ENCODE measurements at places on chromosomes 16 and 17.

- DNase-seq, result no peak
- H3K27ac ChIP-seq, result no peak overlapping the region
- H3K4me3 ChIP-seq, result no peak overlapping the region
- peaks cover 12% of the 10 kb centered on the region for H3K4me1 ChIP-seq
These were observed 55.9 kb upstream of the PLCG2 start for GRCh38 chr16:81723098-81723723.

GRCh38 chr16:647173-647902 lies 1.8 kb upstream of the WDR90 start:
- H3K36me3 ChIP-seq, result peaks cover 3% of the 10 kb centered on the region
- H3K27ac ChIP-seq, result peak overlapping the region; percentile 79
- peaks cover 18% of the 10 kb centered on the region for H3K4me1 ChIP-seq
- DNase-seq, result no peak

DNA sequence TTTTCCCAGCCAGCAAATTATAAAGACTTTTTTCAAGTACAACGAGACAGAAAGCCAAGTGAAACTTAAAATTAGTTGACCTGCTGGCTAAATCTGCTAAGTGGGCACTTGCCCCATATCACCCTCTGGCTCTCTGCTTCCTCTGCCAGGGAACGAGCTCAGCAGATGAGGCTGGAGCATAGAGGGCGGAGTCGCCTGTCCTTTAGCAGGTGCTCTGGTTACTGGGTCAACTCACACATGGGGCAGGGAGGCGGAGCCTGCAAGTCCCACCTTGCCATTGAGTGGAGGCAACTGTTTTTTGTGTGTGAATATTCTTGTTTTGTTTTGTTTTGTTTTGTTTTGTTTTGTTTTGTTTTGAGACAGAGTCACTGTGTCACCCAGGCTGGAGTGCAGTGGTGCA lies 62.5 kb downstream of the EMP2 start:
- H3K27ac ChIP-seq, result no peak overlapping the region
- H3K4me3 ChIP-seq, result no peak overlapping the region
- no peaks in the 10 kb centered on the region for H3K27me3 ChIP-seq
- no peak for DNase-seq
- no peaks in the 10 kb centered on the region for H3K4me1 ChIP-seq

DNA sequence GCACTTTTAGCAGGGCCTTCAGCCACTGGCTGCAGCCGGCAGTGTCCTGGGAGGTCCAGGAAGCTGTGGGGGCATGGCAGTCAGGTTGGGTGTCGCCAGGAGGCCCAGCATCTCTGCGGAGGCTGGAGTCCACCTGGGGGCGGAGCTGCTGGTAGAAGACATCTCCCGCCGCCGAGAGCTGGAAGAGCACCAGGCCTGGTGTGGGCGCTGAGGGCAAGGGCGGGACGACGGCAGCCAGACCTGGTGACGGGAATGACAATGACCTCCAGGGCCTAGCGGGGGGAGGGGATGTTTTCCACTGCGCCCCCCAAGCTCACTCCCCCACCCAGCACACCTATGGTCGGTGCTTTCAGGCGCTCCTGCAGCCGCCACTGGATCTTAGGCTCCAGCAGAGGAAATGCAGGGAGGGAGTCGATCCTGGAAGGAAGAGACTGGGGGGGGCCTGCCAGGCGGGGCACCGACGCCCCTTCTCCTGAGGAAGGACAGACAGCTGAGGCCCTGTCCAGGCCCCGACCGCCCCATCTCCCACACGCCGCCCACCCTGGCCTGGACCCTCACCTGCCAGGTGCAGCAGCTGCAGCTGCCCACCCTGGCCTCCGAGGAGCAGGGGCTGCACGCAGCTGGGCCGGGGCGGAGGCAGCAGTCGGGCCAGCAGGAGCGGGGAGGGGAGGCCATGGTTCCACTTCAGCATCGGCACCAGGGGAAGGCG lies 7.1 kb downstream of the TAF1C start:
- H3K27ac ChIP-seq, result no peak overlapping the region
- no peak overlapping the region for H3K4me3 ChIP-seq
- H3K4me1 ChIP-seq, result peaks cover 16% of the 10 kb centered on the region
- no peak for DNase-seq
- H3K36me3 ChIP-seq, result peaks cover 40% of the 10 kb centered on the region
- H3K27me3 ChIP-seq, result no peaks in the 10 kb centered on the region

- H3K4me1 ChIP-seq, result peaks cover 22% of the 10 kb centered on the region
- H3K27me3 ChIP-seq, result no peaks in the 10 kb centered on the region
- H3K4me3 ChIP-seq, result no peak overlapping the region
- H3K27ac ChIP-seq, result no peak overlapping the region
- DNase-seq, result no peak
These were observed 2.4 kb downstream of the ANKRD13B start for GRCh38 chr17:29595107-29595942.

GRCh38 chr17:39801055-39801454 lies 63.1 kb downstream of the IKZF3 start:
- H3K4me1 ChIP-seq, result no peaks in the 10 kb centered on the region
- no peaks in the 10 kb centered on the region for H3K36me3 ChIP-seq
- no peaks in the 10 kb centered on the region for H3K27me3 ChIP-seq
- no peak for DNase-seq

DNA sequence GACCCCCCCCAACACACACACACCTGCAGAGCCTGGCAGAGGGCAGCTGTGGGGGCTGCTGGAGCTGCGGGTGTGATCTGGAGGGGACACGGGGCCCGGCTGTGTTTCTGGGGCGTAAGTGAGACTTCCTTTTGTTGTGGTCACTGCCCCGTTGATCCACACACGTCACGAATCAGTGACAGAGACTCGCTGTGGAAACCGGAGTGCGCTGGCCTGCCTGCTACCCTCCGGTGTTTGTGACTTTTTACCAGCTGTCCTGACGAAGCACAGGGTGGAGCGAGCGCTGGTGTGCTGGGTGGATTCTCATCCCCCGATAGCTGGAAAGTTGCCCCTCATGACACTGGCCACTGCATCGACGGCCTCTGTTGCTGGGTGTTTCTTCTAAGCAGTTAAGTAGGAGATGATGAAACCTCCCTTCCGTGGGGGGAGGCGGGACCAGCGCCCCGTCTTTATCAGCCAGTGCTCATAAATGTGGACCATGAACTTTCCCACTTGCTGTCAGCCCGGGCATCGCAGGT lies 2.3 kb downstream of the METRNL start:
- no peak for DNase-seq
- no peaks in the 10 kb centered on the region for H3K36me3 ChIP-seq
- no peak overlapping the region for H3K27ac ChIP-seq

DNA sequence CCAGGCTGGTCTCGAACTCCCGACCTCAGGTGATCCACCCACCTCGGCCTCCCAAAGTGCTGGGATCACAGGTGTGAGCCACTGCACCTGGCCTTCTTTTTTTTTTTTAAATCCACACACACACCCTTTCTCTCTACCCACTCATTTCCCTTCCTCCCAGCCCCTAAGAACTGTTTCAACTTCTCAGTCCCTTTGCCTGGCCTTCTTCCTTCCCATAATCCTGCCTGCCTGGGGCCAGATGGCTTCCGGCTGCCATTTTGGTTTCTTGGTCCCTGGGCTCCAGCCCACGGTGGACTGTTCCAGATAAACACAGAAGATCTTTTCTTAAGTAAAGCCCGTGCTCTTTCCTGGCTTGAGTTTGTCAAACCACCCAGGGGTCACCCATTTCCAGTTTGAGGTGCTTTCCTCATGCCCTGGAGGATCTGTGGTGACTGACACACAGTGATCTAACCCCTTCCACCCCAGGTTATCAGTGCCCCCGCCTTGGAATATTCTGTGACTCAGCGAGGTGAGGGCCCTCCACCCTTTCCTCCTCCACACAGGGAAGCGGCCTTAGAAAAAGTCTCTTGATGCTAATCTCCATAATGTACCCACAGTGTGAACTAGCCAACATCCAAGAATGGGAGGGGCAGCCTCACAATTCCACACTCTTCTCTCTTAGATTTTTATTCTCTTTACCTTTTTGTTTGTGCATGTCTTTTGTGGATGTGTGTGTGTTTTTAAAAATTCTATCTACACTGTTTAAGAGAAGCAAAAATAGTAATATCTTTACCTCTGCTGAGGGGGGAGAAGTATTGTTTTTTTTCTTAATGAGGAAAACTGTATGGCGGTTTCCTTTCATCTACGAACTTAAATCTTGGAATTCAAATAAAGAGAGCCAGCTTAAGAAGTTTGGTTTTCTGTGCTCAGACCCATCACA lies 60.0 kb downstream of the CRISPLD2 start:
- peaks cover 16% of the 10 kb centered on the region for H3K4me1 ChIP-seq
- H3K36me3 ChIP-seq, result no peaks in the 10 kb centered on the region
- DNase-seq, result no peak
- no peak overlapping the region for H3K27ac ChIP-seq
- H3K4me3 ChIP-seq, result no peak overlapping the region

GRCh38 chr16:49019081-49019633 lies 262.5 kb downstream of the CBLN1 start:
- peaks cover 37% of the 10 kb centered on the region for H3K4me1 ChIP-seq
- DNase-seq, result no peak
- no peaks in the 10 kb centered on the region for H3K27me3 ChIP-seq
- H3K4me3 ChIP-seq, result no peak overlapping the region

DNA sequence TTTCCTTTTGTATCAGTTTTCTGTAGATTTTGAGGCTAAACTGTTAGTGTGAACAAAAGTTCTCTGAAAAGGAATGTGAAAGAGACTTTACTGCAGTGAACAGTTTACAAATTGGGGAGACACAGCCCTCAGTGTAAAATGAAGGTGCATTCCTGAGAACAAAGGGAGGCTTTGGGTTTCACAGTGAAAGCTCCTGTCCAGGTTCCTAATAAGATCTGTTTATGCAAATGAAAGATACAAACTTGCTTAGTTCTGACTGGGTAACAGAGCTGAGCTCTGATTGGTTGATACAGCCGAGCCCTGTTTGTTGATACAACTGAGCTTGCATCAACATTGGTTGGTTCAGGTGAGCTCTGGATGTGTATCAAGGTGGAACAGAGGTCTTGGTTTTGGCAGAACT lies 8.3 kb upstream of the CDRT15 start:
- no peaks in the 10 kb centered on the region for H3K4me1 ChIP-seq
- H3K36me3 ChIP-seq, result no peaks in the 10 kb centered on the region
- DNase-seq, result no peak
- H3K27me3 ChIP-seq, result no peaks in the 10 kb centered on the region
- no peak overlapping the region for H3K27ac ChIP-seq

DNA sequence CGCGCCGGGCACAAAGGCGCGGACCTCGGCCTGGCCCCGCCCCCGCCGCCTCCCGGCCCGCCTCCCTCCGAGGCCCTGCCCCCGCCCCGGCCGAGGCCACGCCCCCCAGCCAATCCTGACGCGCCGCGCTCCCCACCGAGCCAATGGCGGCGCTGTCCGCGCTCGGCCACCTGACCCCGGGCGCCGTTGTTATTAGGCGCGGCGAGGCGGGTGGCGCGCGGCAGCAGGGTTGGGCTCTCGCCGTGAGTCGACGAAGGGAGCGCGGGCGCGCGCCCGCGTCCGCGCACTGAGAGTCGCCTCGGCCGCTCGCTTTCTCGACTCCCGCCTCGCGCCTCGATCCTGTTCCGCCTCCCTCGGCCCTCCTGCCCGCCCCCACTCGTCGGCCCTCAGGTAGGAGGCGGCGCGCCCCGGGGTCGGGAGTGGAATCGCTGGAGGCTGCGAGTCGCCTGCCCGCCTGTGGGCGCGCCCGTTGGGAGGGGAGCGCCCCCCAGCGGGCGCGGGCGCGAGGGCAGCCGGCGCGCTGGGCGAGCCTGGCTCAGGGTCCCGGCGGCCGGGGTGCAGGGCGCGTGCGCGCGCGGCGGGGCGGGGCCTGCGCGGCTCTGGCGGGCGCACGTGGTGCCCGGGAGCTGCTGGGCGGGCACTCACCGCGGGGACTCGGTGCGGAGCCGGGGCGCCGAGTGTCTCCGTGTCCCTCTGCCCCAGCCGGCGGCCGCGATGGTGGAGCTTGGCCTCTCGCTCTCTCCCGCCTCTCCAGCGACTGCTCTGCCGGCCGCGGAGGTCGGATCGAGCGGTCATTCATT lies 405 bp upstream of the CBLN1 start:
- peaks cover 93% of the 10 kb centered on the region for H3K27me3 ChIP-seq
- peak; percentile 84 for DNase-seq
- no peak overlapping the region for H3K27ac ChIP-seq
- H3K36me3 ChIP-seq, result no peaks in the 10 kb centered on the region
- H3K4me1 ChIP-seq, result no peaks in the 10 kb centered on the region

DNA sequence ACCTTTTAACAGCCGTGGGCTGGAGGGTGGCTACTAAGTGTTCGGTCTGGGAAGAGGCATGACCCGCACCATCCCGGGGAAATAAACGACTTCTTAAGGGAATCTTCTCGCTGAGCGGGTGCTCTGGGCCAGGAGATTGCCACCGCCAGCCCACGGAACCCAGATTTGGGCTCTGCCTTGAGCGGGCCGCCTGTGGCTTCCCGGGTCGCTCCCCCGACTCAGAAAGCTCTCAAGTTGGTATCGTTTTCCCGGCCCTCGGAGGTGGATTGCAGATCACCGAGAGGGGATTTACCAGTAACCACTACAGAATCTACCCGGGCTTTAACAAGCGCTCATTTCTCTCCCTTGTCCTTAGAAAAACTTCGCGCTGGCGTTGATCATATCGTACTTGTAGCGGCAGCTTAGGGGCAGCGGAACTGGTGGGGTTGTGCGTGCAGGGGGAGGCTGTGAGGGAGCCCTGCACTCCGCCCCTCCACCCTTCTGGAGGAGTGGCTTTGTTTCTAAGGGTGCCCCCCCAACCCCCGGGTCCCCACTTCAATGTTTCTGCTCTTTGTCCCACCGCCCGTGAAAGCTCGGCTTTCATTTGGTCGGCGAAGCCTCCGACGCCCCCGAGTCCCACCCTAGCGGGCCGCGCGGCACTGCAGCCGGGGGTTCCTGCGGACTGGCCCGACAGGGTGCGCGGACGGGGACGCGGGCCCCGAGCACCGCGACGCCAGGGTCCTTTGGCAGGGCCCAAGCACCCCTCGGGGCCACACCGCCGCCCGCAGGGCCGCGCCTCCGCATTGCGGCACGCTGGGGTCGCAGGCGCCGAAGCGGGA lies 3.6 kb upstream of the CBX4 start:
- peaks cover 5% of the 10 kb centered on the region for H3K36me3 ChIP-seq
- no peak overlapping the region for H3K27ac ChIP-seq
- H3K27me3 ChIP-seq, result peaks cover 42% of the 10 kb centered on the region
- no peak for DNase-seq
- peak overlapping the region; percentile 25 for H3K4me3 ChIP-seq

Measured in RWPE2 (cell line).